ENCODE measurements at places on chromosomes 5 and 9.
A peak's percentile ranks its signal among the peaks of the same experiment; 100 is the strongest.

DNA sequence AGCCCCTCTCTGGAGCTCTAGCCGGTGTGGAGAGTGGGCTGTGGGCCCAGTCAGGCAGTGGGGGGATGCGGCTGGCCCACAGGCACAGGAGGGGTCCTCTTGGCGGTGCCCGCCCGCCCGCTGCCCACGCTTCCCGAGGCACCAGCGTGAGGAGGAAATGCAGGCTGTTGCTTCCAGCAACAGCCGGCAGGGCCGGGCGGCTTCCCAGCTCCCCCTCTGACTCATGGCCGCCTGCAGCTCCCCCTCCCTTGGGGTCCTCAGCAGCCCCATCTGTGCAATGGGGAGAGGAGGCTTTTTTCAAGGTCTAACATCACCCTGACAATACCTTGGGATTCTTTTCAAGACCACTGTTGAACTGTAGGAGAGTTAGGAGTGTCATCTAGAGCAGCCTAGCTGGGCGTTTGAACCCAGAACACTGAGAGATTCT is 10.4 kb downstream of the CXXC5 start:
- DNase-seq: no peak

DNA sequence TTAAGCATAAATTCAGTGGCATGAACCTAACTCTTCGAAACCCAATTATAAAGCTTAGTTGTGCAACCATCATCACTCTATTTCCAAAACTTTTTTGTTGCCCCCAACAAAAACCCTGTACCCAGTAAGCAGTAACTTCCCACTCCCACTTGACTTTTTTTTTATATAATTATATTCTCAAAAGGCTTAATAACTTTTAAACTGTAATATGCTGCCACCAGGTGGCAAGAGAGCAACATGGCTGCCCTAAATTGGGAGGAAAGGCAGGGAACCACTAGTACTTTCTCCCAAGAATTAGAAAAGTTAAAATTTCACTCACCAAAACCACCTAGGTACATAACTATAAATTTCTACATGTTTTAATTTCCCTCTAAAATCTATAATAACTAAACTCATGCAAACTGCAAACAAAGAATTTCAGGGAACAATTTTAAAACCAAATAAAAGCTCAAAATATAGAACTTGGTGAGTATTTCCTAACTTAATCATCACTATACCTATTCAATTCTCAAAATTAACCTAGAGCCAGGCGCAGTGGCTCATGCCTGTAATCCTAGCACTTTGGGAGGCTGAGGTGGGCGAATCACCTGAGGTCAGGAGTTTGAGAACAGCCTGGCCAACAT is 50.2 kb upstream of the RNF38 start:
- no peak for DNase-seq

DNA sequence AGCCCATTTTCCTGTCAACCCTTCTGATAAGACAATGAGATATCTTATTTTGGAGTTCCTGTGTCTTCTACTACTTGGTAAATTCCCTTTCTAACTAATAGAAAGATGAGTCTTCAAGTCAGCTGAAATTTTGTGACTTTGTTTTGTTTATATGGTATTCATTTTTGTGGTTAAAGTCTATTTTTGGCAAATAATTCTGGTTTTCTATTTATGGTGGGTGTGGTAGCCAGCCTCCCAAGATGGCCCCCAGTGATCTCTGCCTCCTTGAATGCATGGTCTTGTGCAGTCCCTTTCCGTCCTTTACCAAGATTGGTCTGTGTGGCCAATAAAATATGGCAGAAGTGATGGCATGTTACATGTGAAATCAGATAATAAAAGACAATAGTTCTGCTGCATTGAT is 91.5 kb downstream of the NR3C1 start:
- DNase-seq: no peak

DNA sequence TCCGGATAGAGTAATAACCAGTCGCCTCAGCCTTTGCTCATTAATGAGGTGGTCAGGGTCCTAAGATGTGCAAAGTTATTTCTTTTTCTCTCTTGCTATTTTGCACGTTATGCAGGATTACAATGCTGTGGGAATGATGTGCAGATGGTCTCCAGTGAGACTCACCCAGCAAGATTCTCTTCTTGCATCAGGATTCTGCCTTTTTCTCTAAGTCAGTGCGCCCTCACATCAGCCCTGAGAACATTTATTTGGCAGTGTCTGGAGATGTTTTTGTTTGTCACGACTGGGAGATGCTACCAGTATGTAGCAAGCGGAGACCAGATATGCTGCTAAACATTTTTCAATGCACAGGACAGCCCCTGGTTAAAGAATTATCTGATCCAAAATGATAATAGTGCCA is 280.3 kb upstream of the WWC1 start:
- no peak for DNase-seq

DNA sequence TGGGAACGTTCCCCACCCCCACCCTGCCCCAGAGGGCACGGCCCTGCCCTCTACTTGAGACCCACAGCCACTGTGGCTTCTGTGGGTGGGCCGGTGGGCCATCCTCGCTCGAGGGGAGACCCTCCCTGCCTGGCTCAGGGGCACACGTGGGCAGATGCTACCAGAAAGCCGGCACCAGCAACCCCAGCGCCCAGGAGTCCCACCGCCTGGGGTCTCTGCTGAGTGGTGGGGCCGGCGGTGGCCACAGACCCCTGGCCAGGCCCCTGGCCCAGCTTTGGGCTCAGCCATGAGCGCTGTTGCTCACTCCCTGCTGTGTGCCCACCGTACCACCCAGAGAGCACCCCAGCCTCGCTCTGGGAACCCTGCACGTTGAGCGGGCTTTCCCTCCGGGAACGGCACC is 16.5 kb upstream of the NRARP start:
- DNase-seq: no peak

DNA sequence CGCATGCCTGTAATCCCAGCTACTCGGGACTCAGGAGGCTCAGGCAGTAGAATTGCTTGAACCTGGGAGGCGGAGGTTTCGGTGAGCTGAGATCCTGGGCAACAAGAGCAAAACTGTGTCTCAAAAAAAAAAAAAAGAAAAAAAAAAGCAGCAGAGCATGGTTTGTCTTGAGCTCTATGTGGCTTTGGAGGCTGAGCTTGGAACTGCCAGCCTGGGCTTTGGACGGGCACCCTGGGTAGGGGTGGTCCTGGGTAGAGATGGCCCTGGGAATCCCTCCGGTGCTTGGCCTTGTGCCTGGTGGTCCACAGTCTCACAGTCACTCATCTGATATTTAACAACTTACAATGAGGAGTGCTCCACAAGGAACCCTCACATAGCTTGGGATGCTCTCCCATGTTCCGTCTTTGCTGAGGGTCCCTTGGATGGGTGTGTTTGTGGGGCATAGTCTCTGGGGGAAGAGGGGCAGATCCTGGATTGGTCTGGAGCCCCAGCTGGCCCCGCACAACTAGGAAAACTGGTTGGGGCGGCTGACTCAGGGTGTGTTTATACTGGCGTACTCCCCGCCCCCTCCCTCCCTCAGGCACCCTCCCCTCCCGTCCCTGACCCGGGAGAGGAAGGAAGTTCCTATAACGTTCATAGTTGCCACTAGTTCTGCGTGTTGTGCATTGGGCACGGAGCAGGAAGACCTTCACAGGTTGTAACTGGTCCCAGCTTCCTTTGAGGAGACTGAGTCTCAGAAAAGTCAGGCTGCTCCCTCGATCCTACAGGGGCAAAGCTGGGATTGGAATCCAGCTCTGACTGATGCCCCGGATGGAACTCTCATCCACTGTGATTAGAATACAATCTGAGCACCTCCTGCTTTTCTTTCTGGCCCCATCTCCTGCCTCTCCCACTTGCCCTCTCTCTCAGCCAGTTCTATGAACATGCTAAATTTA is 11.2 kb downstream of the IER5L start:
- DNase-seq: no peak

- DNase-seq: no peak
These were observed 34.8 kb downstream of the BOD1 start for GRCh38 chr5:173581408-173582215.

GRCh38 chr9:131927091-131927490 is 152.6 kb downstream of the MED27 start:
- no peak for DNase-seq

- peak; percentile 1 for DNase-seq
These were observed 173.1 kb downstream of the PLPPR1 start for GRCh38 chr9:101201630-101202029.

DNA sequence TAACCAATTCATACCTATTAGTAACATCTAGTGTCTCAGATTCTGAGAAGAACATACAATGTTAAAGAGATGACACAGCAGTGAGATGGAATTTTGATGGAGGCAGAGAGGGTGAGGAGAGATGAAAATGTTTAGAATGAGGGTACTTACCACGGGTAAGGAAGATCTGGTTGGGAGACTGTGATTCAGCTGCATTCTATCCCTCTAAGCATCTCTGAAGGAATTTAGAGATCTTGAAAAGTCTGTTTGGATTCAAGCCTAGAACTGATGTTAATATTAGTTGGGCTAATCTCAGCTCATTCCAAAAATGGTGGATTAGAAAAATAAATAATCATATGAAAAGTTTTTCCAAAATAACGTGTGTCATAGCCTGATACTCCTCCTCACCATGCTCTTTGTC is 191.5 kb upstream of the CLINT1 start:
- no peak for DNase-seq

- no peak for DNase-seq
These were observed 136.8 kb downstream of the C5orf15 start for GRCh38 chr5:133831491-133832224.

- peak; percentile 79 for DNase-seq
These were observed 34.0 kb downstream of the ZNF474 start for GRCh38 chr5:122163121-122164069.
